ENCODE measurements at places on chromosomes 16 and 17.
A peak's percentile ranks its signal among the peaks of the same experiment; 100 is the strongest.

DNA sequence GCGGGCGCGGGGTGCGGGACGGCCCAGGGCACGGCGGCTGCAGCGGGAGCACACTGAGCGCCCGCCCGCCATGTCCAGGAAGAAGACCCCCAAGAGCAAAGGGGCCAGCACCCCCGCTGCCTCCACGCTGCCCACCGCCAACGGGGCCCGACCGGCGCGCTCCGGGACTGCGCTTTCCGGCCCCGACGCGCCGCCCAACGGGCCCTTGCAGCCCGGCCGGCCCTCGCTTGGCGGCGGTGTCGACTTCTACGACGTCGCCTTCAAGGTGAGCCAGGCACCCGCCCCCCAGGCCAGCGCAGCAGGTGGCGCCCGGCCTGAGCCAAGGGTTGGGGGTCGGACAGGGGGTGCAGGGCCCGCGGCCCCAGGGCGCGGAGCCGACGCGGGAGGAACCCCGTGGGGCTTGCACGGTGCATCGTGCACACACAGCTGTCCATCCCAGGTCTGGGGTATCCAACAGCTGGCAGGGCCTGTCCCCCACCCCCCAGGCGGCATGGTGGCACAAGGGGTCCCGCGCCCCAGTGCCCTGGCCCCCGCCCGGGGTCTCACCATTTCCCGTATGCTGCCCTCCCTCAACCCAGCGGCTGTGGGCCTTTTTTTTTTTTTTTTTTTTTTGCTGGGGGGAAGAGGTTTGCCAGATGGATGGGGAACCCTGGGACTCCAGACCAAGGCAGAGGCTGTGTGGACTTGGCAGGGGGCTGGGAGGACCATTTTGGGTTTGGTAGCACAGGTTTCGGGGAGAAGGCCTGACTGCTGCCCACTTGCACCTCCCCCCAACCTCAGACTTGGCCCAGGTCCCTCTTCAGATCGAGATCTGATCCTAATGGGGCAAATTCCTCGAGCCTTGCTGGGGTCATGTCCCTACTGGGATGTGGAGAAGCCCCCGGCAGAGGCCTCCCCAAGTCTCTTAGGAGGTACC, 547 bp downstream of the RAB26 start:
- DNase-seq = peak; percentile 66

GRCh38 chr16:47976636-47977210, 179.1 kb downstream of the ABCC12 start:
- no peak for DNase-seq

GRCh38 chr17:10234033-10234432, 35.6 kb upstream of the GAS7 start:
- DNase-seq = no peak

DNA sequence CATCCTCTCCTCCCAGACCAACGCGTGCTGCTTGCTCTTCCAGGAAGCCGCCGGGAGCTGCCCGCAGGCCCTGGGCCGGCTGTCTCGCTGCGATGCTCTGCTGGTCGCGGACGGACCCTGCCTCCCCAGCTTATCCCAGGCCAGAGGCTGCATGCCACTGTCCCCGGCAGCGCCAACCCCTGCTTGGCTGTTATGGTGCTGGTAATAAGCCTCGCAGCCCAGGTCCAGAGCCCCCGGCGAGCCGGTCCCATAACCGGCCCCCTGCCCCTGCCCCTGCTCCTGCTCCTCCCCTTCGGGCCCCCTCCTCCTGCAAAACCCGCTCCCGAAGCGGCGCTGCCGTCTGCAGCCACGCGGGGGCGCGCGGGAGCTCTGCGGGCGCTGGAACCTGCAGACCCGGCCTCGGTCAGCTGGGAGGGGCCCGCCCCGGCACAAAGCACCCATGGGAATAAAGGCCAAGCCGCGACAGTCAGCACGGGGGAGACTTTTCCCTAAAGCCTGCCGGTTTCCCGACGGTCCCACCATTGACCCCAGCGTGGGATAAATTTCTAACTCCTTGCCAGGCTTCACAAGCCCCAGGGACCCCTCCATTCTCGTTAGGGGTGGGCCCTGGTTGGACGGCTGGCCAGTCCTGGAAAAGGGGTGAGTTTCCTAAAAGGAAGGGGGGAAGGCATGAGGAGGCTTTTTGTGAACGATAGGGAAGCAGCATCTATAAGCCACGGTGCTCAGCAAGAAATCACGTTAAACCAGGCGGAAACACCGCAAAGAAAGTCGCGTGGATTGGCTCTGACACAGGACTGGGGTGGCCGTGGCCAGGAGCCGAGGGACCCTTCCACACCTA, 11.2 kb downstream of the ENPP7 start:
- peak; percentile 83 for DNase-seq

DNA sequence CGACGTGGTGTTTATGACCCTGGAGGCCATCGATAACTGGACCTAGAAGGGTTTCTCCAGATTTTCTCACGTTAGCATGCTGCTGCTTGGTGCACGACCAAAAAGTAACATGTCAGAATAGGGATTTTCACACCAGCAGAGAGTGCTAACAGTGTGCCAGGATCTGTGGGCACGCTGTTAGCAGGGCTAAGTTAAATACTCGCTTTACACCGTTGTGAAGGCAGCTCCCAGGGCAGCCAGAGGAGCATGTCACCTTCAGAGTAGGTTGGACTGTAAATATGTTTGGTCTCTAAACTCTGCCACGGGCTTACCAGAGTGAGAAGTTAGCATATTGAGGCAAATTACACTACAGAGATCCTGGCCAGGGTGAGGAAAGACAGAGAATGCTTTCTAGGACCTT, 113.2 kb upstream of the TBX2 start:
- DNase-seq = no peak

DNA sequence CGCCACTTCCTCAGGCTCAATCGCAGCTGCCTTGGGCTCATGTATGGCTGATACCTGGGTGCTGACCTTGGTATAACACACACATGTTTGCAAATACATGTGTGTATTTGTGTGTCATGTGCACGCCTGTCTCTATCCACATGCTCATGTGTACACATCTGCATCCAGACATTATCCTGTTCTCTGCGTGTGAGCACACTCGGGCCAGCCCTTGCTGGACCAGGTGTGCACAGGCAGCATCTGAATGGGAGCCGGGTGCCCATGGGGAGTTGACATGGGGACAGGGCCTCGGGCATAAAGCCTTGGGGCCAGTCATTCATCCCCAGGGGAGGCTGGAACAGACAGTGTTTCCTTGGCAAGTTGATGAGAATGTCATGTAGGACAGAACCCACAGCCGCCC, 29.1 kb upstream of the CRHR1 start:
- DNase-seq = no peak

DNA sequence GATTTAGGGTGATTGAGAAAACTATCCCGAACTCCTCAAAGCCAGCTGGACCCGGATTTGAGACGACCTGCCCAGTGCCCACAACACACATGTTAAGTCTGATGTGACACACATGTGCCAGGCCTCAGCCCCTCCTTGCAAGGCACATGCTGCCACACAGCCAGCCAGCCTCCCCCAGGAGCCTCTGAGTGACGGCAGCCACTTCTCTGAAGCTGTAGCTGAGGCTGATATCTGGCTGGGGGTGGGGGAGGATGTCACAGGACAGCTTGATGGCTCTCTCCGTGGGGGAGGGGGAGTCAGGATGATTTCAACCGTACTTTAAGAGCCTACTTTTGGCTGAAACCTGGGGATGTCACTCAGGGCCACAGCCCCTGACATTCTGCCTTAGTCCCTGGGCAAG, 40.9 kb downstream of the SRCIN1 start:
- DNase-seq = no peak

- DNase-seq = no peak
Observed at GRCh38 chr16:56423584-56424403, 1.6 kb downstream of the AMFR start.

- DNase-seq = no peak
Observed at GRCh38 chr17:7476494-7476893, 2.9 kb downstream of the ZBTB4 start.

DNA sequence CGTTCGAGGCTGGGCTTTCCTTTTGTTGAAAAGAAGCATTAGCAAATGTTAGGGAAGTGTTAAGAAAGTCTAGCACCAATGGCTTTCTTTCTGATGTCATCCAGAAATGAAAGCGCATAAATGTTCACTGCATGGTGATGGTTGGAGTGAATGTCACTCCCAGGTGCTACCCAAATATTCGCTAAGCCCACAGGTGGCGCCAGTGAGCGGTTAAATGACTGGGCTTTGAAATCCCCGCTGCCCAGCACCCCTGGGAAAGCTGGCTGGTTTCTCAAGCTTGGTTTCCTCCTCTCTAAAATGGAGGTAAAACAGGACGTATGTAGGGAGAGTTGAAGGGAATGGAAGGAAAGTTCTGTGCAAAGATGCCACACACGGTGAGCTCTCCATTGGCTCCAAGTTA, 104.4 kb downstream of the IRX5 start:
- DNase-seq = peak; percentile 20
